ENCODE measurements at places on chromosomes 1 and 21.

GRCh38 chr1:55384637-55385036, 169.5 kb upstream of the USP24 start:
- no peak for DNase-seq

GRCh38 chr1:96721053-96721415, 550 bp upstream of the PTBP2 start:
- no peak for DNase-seq

- DNase-seq: peak; percentile 66
Measured at GRCh38 chr1:2611031-2611501, 21.8 kb downstream of the MMEL1 start.

DNA sequence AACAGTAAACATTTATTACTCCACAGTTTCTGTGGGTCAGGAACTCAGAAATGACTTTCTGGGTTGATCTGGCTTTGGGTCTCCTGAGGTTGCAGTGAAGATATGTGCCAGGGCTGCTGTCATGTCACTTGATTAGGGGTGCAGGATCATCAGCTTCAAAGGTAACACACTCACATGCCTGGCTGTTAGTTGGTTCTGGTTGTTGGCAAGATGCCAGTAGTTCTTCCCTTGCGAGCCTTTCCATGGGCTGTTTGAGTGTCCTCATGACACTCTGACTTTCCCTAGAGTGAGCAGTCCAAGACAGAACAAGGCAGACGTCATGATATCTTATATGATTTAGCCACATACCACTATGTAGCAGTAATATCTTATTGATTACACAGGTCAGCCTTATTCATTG, 1.8 kb downstream of the SWT1 start:
- DNase-seq: no peak

DNA sequence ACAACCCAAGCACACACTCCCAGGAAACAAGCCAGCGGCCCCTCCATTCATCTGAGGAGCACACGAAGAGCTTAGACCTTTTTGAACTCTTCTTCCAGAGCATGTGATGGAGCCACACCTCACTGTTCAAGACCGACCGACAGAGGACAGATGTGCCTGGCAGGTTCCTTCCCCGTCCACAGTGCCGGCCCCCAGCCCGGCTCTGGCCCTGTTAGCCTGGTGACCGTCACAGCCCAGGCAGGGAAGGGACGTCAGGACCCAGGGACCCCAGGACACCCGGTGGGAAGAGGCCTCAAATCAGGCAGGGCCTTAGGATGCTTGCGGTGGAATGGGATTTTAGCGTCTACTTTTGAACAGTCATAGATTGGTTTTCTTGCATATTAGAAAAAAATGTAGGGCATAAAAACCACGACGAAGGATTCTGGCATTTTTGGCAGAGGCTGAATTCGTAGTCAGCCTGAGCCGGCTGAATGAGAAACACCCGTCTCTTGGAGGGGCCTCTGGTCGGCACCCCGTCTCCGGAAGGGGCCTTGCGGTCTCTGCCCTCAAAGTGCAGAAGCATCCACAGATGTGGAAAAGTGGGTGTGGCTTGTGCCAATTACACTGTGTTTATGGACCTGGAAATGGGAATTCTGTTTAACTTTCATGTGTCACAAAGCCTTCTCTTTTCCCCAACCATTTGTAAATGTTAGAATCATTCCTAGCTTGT, 79.3 kb downstream of the SIK1 start:
- DNase-seq: no peak

Measured in activated effector memory CD4-positive, alpha-beta T cell treated with anti-CD3 and anti-CD28 coated beads, Interleukin-2, amount 50 U/mL, for 16 hours (primary cell).